ENCODE measurements at places on chromosomes 1 and 21.

GRCh38 chr1:157106813-157107189 lies 7.2 kb upstream of the ETV3L start:
- H3K36me3 ChIP-seq = no peaks in the 10 kb centered on the region
- peak; percentile 11 for DNase-seq
- H3K27ac ChIP-seq = no peak overlapping the region
- no peaks in the 10 kb centered on the region for H3K4me1 ChIP-seq
- H3K4me3 ChIP-seq = no peak overlapping the region

- no peaks in the 10 kb centered on the region for H3K36me3 ChIP-seq
- H3K4me3 ChIP-seq = no peak overlapping the region
- H3K4me1 ChIP-seq = no peaks in the 10 kb centered on the region
- no peaks in the 10 kb centered on the region for H3K27me3 ChIP-seq
These were observed 129.5 kb upstream of the LRRC7 start for GRCh38 chr1:69438056-69438795.

GRCh38 chr1:10835421-10835820 lies 39.0 kb upstream of the CASZ1 start:
- H3K4me3 ChIP-seq = no peak overlapping the region
- no peaks in the 10 kb centered on the region for H3K36me3 ChIP-seq
- peaks cover 7% of the 10 kb centered on the region for H3K4me1 ChIP-seq

- no peaks in the 10 kb centered on the region for H3K27me3 ChIP-seq
- H3K4me1 ChIP-seq = no peaks in the 10 kb centered on the region
- H3K27ac ChIP-seq = no peak overlapping the region
- DNase-seq = no peak
- peaks cover 44% of the 10 kb centered on the region for H3K36me3 ChIP-seq
- H3K4me3 ChIP-seq = no peak overlapping the region
These were observed 21.5 kb downstream of the LTN1 start for GRCh38 chr21:28971171-28971570.

- no peak overlapping the region for H3K4me3 ChIP-seq
- DNase-seq = no peak
- H3K4me1 ChIP-seq = no peaks in the 10 kb centered on the region
These were observed 18.5 kb downstream of the RNASEL start for GRCh38 chr1:182570611-182570970.

- no peak overlapping the region for H3K4me3 ChIP-seq
- H3K36me3 ChIP-seq = no peaks in the 10 kb centered on the region
- no peaks in the 10 kb centered on the region for H3K4me1 ChIP-seq
- H3K27me3 ChIP-seq = no peaks in the 10 kb centered on the region
- DNase-seq = no peak
These were observed 13.9 kb downstream of the ARHGEF19 start for GRCh38 chr1:16198444-16199156.

GRCh38 chr1:18328803-18329202 lies 151.9 kb upstream of the KLHDC7A start:
- H3K27me3 ChIP-seq = no peaks in the 10 kb centered on the region
- no peak overlapping the region for H3K4me3 ChIP-seq
- H3K27ac ChIP-seq = no peak overlapping the region
- H3K4me1 ChIP-seq = no peaks in the 10 kb centered on the region

GRCh38 chr1:89898695-89899470 lies 78.1 kb downstream of the LRRC8D start:
- no peak for DNase-seq
- H3K4me1 ChIP-seq = no peaks in the 10 kb centered on the region
- H3K27ac ChIP-seq = no peak overlapping the region
- no peaks in the 10 kb centered on the region for H3K36me3 ChIP-seq
- no peaks in the 10 kb centered on the region for H3K27me3 ChIP-seq

DNA sequence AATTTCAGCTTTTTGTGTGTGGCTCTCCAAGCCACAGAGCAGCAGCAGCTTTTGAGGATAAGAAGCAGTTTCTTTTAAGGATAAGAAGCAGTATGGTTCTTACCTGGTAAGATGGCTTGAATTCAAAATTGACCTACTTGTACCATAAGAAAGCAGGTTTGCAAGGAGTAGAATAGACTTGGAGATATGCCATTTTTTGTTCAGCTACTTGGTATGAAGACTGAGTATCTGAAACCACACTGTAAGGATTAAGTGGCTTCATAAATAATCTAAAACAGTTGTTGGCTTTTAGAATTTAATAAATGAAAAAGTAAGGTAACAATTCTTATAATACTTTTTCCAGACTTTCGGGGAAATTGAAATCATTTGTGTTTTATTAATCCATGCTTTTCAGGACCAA lies 74.2 kb downstream of the ATF6 start:
- peak overlapping the region; percentile 34 for H3K27ac ChIP-seq

DNA sequence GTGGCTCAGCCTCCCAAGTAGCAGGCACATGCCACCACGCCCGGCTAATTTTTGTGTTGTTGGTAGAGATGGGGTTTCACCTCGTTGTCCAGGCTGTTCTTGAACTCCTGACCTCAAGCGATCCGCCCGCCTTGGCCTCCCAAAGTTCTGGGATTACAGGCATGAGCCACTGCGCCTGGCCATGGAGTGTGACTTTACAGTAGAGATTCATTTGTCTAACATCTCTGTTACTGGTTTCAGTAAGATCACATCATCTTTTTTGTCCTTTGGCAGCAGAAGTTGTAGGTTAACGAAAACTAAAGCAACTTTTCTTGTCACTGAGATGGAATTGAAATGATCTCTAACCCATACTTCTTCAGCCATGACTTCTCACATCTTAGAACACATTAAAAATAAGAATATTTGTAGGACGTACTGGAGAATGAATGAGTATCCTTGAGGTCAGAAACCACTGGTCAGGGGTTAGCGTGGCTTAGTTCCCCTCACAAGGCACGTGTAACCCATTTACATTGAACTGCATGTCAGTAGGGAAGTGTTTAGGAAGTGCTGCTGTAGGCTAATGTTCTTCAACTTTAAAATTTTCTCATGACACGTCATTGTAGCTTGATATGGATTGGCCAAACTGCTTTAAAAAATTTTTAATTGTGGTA lies 75.9 kb downstream of the CAMTA1 start:
- H3K27me3 ChIP-seq = no peaks in the 10 kb centered on the region
- no peaks in the 10 kb centered on the region for H3K4me1 ChIP-seq

DNA sequence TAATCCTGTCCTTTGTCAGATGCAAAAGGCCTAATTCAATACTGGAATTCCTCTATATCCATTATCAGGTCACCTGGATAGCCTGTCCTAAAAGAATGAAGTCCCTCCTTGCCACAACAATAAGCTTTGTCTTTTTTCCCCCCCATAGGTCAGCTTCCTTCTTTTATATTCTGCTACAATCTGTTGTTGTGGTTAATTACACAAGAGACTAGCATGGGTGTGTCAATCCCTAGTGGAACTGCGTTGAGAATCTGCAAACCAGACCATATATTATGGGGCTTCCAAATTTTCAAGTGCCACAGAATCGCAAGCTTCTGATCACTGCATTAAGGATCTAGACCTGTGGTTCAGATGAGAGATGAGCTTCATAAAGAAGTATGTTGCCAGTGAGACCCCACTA lies 349.6 kb downstream of the SMYD3 start:
- peaks cover 8% of the 10 kb centered on the region for H3K4me1 ChIP-seq
- no peaks in the 10 kb centered on the region for H3K27me3 ChIP-seq
- no peak for DNase-seq

- H3K27ac ChIP-seq = peak overlapping the region; percentile 88
- H3K4me1 ChIP-seq = no peaks in the 10 kb centered on the region
- H3K36me3 ChIP-seq = no peaks in the 10 kb centered on the region
- H3K27me3 ChIP-seq = no peaks in the 10 kb centered on the region
These were observed 14.0 kb upstream of the FAAP20 start for GRCh38 chr1:2208309-2209239.

DNA sequence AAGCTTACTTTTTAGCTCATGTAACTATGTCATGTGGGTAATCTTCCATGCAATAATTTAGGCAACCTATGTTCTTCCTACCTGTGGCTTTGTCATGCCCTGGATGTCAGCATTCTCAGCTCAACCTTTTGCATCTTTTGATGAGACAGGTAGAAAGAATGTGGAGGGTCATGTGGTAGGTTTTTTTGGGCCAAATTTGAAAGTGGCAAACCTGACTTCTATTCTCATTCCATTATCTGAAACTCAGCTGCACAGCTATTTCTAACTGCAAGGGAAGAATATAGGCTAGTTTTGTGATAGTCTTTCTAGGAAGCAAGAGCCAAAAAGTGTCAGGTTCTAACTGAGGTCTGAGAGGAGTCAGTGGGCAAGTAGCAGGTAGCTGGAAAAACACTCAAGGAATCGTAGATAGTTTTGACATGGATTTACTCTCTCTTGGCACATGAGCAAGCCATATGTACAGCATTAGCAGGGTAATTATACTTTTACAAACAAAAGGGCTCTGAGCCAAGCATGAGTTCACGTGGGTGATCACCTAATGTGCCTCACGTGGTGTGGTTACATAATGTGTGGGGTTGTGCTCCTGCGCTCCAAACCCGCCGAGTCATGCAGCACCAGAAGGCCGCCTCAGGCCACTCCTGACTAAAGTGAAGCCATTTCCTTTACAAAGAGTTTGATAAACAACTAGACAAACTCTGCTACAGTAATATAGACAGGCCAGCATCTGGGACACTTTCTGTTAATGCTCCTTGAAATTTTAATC lies 1013.8 kb downstream of the PLA2G4A start:
- no peaks in the 10 kb centered on the region for H3K4me1 ChIP-seq
- H3K36me3 ChIP-seq = no peaks in the 10 kb centered on the region
- no peak overlapping the region for H3K27ac ChIP-seq
- no peak for DNase-seq
- H3K27me3 ChIP-seq = no peaks in the 10 kb centered on the region

- no peak overlapping the region for H3K4me3 ChIP-seq
- no peak for DNase-seq
- H3K27ac ChIP-seq = no peak overlapping the region
- no peaks in the 10 kb centered on the region for H3K4me1 ChIP-seq
- H3K27me3 ChIP-seq = no peaks in the 10 kb centered on the region
These were observed 26.6 kb downstream of the POFUT2 start for GRCh38 chr21:45261093-45261492.

- no peaks in the 10 kb centered on the region for H3K36me3 ChIP-seq
- H3K4me3 ChIP-seq = no peak overlapping the region
- no peak overlapping the region for H3K27ac ChIP-seq
- no peak for DNase-seq
These were observed 11.6 kb downstream of the REG4 start for GRCh38 chr1:119799599-119800177.

DNA sequence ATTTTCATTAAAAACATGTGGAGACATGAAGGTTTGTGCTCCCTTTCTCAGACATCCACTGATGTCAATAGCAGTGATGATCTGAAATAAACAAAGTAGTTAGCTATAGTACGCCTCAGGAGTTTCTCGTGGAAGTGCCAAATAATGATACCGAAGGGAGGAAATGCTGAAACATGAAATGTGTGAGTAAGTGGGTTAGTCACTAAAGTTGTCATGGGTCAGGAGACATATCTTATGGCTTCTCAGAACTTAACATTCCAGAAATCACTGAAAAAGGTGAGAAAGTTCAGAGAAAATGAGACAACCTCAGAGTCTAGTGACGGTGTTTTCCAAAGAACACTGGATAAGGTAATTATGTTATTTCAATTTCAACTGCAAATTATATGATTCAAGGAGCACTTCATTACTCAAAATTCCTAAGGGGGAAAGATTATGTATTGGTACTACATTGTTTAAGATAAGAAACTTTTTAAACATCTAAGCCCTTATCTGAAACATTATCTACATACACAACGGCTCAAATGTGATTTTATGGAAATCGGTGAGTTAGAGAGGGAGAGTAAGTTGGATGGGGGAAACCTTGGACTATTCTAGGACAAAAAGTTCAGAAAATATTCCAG lies 20.6 kb downstream of the NIBAN1 start:
- no peaks in the 10 kb centered on the region for H3K36me3 ChIP-seq
- DNase-seq = no peak
- H3K27ac ChIP-seq = peak overlapping the region; percentile 40

GRCh38 chr1:50430010-50430405 lies 6.8 kb upstream of the DMRTA2 start:
- H3K27me3 ChIP-seq = peaks cover 73% of the 10 kb centered on the region
- H3K4me1 ChIP-seq = peaks cover 25% of the 10 kb centered on the region
- no peak overlapping the region for H3K4me3 ChIP-seq
- H3K27ac ChIP-seq = no peak overlapping the region
- no peaks in the 10 kb centered on the region for H3K36me3 ChIP-seq

GRCh38 chr21:25234857-25235801 lies 372.2 kb downstream of the MRPL39 start:
- no peak overlapping the region for H3K4me3 ChIP-seq
- H3K36me3 ChIP-seq = no peaks in the 10 kb centered on the region
- no peak for DNase-seq
- H3K27ac ChIP-seq = no peak overlapping the region

DNA sequence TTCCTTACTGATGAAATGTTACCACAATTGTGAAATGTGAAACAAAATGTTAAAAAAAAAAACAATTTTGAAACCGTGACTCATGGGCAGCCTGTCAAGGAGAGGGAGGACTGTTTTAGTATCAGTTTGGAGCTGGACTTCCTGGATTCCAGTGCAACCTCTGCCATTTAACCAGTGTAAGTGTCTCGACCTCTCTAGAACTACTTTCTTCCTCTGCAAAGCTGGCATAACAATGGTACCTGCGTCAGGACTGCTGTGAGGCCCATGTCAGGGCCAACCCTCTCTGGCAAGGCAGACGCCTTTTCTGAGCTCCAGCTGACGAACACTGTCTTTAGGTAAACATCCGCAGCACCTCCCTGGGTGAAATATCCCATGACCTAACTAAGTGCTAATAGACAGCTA lies 20.9 kb downstream of the URB1 start:
- H3K36me3 ChIP-seq = no peaks in the 10 kb centered on the region
- H3K4me3 ChIP-seq = no peak overlapping the region
- H3K4me1 ChIP-seq = peaks cover 26% of the 10 kb centered on the region
- peak overlapping the region; percentile 83 for H3K27ac ChIP-seq

GRCh38 chr1:55059302-55060132 lies 20.2 kb downstream of the PCSK9 start:
- H3K36me3 ChIP-seq = no peaks in the 10 kb centered on the region
- H3K27me3 ChIP-seq = no peaks in the 10 kb centered on the region
- DNase-seq = no peak
- peaks cover 17% of the 10 kb centered on the region for H3K4me1 ChIP-seq
- H3K27ac ChIP-seq = no peak overlapping the region

DNA sequence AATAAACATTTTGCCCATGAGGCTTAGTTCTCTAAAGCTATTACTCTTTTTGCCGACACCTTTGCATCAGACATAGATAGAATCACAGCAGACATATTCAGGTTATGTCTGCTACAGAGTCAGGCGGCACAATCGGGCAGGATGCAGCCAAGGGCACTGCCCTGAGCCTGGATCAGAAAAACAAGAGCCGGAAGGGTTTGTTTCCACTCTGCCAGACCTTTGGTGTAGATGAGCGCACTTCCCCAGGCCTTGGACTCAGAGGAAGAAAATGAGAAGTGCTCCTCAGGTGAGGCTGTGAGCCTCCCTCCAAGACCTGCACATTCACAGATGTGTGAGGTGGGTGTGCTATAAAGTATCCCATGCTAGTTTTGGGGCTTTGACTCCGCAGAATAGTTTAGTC lies 43.7 kb downstream of the GNG12 start:
- H3K27ac ChIP-seq = no peak overlapping the region
- DNase-seq = no peak
- H3K4me1 ChIP-seq = peaks cover 58% of the 10 kb centered on the region
- H3K27me3 ChIP-seq = no peaks in the 10 kb centered on the region
- H3K4me3 ChIP-seq = no peak overlapping the region
- H3K36me3 ChIP-seq = no peaks in the 10 kb centered on the region
